ENCODE measurements at places on chromosomes 3 and 15.

GRCh38 chr3:157170861-157171260, 10.9 kb upstream of the CCNL1 start:
- DNase-seq = no peak

DNA sequence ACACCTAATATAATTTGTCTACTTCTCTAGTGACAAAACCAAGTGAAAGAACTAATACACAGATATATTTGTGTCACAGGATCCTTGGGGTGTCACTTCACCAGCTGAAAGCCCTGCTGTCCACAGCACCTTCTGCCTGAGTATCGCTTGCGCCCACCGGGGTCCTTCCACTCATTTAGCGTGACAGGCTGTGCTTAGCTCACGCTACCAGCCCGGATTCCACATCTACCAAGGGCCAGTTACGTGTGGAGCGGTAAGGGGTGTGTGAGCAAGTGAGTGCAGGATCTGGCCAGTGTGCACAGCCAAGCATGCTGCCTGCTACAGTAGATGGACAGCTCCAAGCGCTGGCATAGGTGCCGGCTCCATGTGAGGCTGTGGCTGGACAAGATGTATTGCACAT, 810.9 kb downstream of the NSUN3 start:
- DNase-seq = no peak

DNA sequence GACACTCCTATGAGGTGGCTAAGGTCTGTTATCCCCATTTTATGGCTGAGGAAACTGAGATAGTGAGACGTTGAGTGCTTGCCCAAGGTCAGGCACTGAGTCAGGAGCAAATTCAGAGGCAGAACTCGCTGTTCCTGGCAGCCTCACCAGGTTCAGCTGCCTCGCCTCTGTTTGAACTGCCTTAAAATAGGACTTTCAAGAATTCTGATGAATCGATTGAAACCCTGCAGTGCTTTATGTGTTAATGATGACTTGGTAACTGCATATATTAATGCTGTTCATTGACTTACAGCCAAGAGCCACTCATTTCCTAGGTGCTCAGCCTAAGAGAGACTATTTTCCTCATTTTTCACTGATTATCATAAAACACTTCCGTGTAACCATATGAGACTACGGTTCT, 79.5 kb upstream of the BHLHE40 start:
- no peak for DNase-seq

DNA sequence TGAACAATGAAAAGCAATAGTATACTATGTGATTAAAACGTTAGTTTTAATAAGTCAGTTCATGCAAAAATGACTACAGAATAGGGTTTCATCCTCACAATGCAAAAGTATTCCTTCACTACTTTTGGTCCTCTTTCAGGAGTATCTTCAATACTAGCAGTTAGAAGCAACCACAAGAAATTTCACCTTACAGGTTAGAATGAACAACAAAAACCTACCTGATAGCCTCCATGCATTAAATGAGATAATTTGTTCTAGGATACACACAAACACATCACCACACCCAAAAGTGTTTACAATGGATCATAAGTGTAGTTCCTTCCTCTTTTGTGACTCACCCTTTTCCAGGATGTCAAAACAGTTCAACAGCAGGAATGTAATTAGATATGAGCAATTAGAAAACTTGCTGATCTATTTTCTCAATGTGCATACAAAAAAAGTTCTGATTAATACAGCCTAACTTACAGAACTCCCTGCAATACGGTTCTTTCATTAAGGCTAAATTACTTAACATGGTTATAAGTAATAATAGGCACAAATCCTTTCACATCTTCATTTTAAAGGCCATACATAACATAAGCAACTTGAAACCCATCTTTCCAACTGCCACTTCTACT, 21.6 kb downstream of the UACA start:
- DNase-seq = no peak

- no peak for DNase-seq
Observed at GRCh38 chr15:50562735-50563640, 16.5 kb upstream of the USP50 start.

DNA sequence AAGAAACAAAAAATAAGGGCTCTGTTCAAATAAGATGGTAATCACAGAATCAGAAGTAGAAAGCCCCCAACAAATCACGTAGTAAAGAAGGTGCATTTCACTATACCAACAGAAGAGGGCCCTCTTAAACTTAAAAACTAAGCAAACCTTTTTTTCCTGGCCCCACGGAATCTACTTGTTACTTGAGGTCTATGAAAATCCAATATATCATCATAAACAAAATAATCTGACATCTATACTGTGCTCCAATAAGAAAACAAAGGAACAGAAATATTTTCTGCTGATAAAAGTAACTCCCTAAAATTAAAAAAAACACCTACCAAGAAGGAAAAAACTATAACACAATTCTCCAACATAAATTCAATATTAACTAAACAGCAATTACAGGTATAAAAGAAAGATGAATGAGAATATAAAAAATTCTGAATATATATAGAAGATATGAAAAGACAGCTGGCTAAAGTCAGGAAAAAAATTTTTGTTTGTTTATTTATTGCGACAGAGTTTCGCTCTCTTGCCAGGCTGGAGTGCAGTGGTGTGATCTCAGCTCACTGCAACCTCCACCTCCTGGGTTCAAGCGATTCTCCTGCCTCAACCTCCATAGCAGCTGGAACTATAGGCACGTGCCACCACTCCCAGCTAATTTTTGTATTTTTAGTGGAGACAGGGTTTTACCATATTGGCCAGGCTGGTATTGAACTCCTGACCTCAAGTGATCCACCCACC, 81.8 kb downstream of the CLASP2 start:
- DNase-seq = no peak

Measured in left renal pelvis (tissue), 4 donors.